ENCODE measurements at places on chromosomes 13 and 19.

DNA sequence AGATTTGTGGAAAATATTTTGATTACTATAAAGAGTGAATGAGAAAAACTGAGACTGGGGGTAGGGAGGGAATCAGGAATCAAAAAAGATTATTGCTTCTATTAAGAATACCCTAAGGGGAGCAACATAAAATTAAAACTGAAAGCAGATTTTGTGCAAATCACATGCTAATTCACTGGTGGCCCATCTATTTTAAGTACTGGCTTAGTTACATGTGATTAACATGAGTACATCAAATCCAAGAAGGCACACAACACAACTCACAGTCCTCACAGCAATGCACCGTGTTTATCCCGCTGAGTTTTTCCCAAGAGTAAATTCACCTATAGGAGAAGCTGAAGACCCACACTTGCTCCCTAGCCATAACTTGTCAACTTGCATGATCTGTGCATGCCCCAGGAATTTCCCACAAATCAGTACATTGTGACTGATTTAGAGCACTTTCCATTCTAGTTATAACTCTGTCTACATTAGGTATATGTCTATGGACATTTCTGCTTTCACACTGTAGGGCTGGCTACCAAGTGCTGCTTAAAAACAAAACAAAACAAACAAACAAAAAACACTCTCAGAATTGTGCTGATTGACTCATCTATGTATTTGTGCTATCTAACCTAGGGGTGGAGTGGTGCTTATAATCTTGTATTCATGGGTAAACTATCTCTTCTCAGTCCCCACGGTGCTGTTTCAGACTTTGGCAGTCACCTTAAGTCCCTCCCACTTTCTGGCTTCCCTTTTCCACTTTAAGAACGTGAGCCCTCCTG is 24.3 kb downstream of the AMER2 start:
- no peak for DNase-seq

- peak; percentile 5 for DNase-seq
Measured at GRCh38 chr13:86870444-86870843, 800.7 kb upstream of the SLITRK5 start.

DNA sequence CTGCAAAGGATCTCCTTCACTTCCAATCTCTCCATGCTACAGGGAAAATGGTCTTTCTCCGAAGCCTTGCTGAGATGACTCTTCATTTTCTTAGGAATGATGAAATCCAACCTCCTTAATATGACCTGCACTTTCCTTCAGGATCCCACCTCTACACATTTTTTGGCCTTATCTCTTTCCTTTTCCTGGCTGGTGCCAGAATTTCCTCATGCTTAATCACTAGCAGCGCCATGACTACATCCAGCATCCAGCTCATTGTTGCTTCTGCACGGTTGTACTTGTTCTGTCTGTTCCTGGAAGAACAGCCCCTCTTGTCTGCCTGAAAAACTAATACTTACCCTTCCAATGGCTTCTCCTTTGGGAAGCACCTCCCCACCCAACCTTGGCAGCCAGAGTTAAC is 68.4 kb downstream of the TEX26 start:
- DNase-seq = no peak

- DNase-seq = no peak
Measured at GRCh38 chr19:47523473-47523872, 8.6 kb upstream of the NAPA start.

- no peak for DNase-seq
Measured at GRCh38 chr19:10295305-10295846, 5.6 kb downstream of the ICAM5 start.

GRCh38 chr13:40213779-40214178 is 452.7 kb downstream of the FOXO1 start:
- no peak for DNase-seq

GRCh38 chr19:18597809-18598660 is 8.6 kb downstream of the CRLF1 start:
- no peak for DNase-seq

- DNase-seq = no peak
Measured at GRCh38 chr13:113399755-113400149, 35.8 kb upstream of the GRTP1 start.

DNA sequence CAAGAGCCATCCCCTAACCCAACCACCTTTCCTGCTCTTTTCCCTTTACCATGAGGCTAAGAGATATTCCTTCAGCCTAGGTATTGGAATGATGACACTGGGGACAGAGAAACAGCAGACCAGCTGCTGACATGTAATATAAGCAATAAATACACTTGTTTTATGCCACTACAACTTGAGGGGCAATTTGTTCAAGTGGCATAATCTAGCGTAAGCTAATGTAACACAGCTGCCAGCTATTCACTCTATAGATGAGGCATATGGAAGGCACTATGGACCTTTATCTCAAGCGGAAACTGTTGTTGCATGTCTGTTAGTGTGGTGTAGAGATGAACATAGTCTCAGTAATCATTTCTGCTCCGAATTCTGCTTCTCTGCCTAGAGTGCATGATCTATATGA is 111.1 kb downstream of the STARD13 start:
- DNase-seq = no peak

DNA sequence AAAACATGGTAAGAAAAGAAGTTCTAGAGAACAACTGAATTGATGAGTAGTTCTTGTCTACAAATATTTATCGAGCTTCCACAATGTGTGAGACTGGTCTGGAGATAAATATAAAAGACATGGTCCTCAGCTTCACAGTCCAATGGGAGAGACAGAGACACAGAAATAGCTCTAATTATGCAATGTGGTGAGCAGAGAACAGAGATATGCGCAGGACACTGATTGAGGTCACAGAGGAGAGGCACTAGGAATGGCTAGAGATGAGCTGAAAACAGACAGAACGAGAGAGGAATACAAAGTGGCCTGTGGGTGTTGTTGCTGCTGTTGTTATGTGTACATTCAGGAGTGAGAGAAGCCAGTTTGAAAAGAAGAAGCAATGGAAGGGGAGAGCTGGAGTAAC is 53.2 kb downstream of the GPALPP1 start:
- DNase-seq = no peak

DNA sequence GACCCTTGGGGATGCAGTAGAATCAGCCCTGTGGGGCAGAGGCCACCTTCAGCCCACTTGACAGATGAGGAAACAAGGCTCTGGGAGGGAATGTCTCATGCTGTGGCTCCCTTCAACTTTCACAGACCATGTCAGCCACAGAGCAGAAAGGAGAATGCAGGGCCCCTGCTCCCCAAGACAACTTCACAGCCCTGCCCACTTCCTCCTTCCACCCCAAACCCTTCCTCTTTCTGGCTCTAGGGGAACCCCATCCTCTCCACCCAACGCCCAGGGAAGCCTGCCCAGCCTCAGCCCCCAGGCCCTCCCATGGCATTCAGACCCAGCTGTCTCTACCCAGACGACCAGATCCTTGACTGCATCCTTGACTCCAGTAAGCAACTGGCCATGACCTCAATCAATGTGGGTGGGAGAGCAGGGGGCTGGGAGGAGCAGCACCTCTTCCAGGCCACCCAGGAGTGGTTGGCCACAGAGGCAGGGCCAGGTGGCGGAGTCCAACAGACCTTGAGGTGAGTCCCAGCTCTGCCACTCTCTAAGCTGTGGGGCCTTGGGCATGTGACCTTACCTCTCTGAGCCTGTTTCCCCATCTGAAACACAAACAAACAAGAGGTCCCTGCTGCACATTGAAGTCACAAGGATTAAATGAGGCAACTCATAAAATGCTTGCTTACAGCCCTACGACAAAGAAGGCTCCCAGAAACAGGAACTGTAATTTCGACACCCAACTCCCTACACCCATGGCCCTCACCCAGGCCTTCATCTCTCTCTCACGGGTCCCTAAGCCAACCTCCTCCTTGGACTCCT is 15.8 kb downstream of the DEDD2 start:
- DNase-seq = no peak

GRCh38 chr19:43469160-43469480 is 3.7 kb upstream of the LYPD3 start:
- peak; percentile 75 for DNase-seq

DNA sequence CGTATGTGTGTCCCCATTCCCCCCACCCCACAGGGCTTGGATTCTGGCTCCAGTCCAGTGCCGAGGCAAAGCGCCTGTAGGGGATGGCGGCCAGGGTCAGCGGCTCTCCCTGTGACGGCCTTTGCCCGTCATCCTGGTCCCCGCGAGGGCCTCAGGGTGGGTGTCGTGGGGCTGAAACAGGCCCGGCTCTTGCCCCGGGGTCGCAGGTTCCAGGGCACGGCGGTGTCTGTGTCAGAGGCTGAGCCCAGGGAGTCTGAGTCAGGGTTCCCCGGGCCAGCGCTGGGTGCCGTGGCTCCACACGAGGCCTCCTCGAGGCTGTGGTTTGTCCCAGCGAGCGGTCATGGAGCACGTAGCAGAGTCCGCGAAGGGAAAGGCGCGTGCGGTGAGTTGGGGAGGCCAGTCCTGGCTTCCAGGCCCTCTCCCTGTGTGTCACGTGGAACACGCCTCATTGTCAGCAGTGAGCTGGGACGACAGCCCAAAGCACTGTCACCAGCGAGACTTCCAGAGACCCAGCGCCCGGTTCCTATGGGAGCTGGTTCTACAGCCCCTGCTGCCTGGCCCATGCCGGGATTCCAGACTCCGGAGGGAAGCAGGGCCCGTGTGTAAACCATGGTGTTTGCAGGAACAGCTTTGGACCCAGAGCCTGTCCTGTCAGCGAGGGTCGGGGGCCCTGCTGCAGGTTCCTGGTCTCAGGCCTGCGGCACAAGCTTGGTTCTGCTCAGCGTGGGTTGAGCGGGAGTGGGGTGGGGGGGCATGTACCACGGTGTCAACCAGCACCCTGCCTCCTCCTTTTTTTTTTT is 13.4 kb downstream of the NCLN start:
- DNase-seq = no peak

DNA sequence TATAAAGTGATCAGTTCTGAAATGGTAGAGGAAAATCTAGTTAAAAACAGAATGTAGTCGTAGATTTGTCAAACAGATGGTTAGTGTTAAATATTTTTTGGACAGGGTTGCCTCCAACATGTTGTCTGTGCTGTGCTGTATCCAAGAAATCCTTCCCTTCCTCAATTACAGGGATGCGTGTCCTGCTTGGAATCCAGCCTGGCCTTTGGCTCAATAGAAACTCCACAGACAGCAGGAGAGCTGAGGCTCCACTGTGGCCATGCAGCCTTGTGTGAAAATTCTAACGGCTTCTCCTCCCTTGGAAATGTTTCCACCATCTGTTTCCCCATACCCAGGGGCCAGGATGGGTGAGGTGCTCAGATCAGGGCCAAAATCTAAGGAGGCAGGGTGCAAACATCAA is 67.7 kb upstream of the USP29 start:
- DNase-seq = no peak

DNA sequence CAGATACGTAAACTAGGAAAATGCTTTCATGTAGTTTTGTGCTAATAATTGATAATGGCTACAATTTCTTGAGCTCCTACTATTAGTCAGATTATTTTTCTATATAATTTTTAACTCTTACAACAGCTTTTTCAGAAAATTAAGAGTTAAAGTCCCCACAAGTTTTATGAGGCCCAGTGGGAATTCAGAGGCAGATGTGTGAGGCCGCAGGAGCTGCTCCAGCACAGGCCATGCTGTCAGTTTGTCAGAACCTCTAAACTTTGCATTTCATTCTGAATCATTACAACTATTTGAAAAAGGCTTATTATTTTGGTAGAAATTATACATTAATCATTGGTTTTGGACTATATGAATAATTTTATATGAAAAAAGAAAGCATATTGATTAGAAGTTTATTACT is 370.8 kb downstream of the MYO16 start:
- DNase-seq = no peak

GRCh38 chr19:53311044-53311443 is 22.5 kb upstream of the ZNF845 start:
- no peak for DNase-seq

DNA sequence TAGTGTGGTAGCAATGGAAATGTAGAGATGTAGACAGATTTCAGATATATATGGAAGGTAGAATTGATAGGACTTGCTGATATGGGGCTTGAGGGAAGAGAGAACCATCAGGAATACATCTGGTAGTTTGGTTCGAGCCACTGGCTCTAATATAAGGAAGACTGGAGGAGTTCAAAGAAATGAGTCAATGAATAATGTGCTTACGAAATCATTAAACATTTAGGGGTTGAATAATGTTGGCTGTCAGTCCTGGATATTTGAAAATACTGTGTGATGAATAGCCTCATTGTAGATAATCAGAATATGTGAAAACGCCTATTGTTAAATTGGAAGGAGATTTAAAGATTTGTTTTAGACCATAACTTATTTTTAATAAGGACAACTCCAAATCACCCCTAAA is 21.6 kb downstream of the SGCG start:
- no peak for DNase-seq

DNA sequence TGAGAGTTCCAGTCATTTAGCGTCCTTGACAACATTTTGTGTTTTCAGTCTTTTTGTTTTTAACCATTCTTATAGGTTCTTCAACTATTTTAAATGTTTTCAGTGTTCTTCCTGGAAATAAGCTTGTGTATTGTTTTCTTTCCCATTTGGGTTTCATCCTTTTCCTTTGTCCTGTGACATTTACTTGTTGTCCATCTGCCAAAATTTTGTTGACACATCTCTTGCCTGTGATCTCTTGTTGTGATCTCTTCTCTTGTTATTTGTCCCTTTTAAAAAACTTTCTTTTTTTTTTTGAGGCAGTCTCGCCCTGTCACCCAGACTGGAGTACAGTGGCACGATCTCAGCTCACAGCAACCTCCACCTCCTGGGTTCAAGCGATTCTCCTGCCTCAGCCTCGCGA is 96.5 kb downstream of the PDS5B start:
- DNase-seq = no peak

DNA sequence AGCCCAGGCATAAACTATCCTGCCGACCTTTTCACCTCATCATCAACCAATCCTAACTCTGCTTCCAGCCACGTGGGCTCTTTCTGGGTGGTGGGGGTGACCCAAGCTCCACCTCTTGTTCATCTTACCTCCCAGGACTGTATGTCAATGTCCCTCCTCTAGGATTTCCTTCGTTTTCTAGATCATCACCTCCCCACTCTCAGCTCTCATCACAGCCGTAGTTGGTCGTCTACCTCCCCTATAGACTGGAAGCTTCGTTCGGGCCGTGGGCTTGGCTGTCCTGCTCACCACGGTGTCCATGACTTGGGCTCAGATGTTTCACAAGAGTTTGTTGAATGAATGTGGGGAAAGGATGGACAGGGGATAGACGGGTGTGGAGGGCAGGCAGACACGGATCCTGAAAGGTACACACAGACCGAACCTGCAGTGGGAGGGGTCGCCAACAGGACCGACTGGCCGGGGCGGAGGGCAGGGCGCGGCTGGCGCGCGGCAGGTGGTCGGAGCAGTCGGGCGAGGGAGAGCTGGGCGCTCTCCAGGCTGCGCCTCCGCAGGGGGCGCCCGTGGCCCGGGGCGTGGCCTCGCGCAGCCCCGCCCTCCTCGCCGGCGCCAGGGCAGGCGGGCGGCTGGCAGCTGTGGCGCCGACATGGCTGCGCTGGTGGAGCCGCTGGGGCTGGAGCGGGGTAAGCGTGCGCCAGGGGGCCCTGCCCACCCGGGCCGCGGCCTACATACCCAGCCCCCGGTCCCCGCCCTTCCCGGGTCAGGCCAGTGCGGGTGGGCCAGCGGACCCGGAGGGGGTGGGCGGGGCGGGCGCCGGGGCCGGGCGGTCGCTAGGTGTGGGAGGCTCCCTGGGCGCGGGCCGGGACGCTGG is at the start of gene LIN7B:
Gene LIN7B, plus strand, starts transcription at position 609 of the 868 bp plus-strand sequence. Its CDS starts 35 bp downstream, at position 644.
- DNase-seq = peak; percentile 76
